ENCODE measurements at places on chromosomes 12 and 14.

DNA sequence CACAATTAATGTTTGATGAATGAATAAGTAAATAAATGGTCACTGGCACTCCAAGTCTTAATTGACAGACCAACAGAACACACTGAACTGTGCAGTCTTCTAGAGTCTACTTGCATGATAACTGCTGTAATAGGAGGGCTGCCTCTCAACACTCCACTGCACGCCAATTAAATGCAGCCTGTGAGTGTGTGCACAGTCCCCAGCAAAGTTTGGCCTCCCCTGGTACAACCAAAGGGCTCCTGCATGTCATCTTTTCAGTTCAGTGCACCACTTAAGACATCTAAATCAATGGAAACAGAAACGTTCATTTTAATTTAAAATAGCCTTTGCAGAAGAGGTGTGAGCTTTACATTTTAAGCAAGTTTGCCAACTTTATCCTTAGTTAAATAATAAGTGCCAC lies 121.7 kb upstream of the USP15 start:
- DNase-seq: no peak

GRCh38 chr14:89141862-89142261 lies 275.2 kb downstream of the FOXN3 start:
- no peak for DNase-seq

DNA sequence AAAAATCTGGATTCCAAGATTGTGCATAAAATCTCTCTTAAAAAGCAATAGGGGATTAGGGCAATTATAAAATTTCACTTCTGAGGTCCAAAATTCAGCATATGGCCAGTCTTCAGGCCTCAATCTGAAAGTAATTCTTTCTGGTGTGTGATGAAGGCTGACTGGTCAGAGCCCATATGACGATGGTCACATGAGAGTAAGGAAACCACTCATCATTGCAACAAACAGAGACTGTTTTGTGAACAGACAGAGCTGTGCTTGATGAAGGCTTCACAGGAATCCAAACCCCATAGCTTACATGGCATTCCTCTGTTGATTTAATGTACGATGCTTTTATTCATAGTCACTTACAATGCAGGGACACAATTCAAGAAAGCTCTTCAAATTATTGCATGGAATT lies 238.1 kb downstream of the APAF1 start:
- DNase-seq: no peak

DNA sequence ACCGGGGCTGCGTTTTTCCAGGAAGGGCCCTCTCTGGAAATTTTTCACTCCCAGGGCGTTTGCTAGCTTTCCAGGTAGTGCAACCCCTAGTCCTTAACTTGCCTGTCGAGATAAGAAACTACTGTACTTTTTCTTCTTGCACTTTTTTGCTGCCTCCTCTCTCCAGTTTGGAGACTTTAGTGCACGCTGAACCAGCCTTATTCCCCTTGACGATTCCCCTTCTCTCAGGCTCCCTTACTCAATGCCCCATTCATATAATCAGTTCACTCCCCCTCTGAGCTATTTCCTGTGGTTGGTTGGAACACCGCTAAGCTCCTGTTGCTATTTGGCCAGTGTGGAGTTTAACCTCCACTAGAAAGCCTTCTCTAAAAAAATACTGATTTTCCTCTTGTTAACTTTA lies 682 bp downstream of the CREBL2 start:
- DNase-seq: no peak

GRCh38 chr12:812950-813349 lies 60.6 kb downstream of the WNK1 start:
- no peak for DNase-seq
